ENCODE measurements at places on chromosomes 5 and 9.

GRCh38 chr5:66143473-66144073, 527 bp upstream of the SREK1 start:
- no peak for DNase-seq

DNA sequence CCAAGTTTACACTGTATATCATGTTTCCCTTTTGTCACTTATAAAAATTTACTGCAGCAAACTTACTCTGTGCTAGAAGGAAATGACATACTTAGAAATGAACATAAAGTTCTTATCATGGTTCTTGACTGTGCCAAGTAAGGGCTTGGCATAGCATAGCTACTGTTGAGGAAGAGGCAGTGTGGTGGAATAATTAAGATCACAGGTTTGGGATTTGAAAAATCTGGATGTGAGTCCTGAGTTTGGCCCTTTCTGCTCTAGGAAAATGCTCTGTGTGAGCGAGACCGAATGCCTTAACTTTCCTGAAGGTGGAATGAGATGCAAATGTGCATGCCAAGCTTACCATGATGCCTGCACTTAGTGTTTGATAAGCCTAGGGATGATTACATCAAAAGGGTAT, 99.5 kb downstream of the INSYN2B start:
- DNase-seq: no peak

GRCh38 chr5:88539026-88539425, 270.4 kb upstream of the TMEM161B start:
- DNase-seq: no peak

- no peak for DNase-seq
Observed at GRCh38 chr9:8627976-8628679, 828.5 kb upstream of the DMAC1 start.

DNA sequence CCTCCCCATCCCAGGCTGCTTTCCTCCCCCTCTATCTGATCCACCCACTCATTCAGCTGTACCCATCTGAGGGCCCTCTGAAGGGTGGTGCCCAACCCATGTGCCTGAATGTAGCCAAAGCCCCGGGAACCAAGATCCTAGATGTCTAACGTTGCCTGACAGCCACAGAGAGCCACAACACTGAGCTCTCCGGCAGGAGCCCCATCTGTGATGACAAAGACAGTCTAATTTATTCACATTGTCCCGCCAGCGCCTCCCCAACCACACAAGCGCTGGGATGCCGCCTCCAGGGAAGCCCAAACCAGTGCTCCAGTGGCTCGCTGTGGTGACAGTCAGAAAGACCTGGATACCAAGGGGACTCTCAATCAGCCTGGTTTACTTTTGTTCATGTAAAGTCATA, 8.4 kb downstream of the IGFBPL1 start:
- DNase-seq: no peak

GRCh38 chr5:102802708-102803458, 47.8 kb downstream of the PAM start:
- DNase-seq: no peak

DNA sequence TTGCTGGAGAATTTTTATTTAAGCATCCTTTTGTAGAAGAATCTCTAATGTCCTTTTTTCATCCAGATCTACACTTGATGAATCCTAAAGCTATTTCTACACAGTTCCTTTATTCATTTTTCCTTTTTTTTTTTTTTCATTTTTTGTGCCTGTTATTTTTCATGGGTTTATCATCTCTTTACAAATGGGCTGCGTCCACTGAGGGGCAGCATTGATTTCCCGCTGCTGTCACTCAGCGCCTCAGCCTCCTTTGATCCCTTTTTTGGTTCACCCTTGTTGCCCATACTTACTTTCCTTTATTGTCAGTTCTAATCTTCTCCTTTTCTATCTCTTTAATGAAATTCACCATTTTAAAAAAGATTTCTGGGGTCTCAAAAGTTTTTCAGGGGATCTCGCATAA, 5.7 kb upstream of the MSMP start:
- no peak for DNase-seq

DNA sequence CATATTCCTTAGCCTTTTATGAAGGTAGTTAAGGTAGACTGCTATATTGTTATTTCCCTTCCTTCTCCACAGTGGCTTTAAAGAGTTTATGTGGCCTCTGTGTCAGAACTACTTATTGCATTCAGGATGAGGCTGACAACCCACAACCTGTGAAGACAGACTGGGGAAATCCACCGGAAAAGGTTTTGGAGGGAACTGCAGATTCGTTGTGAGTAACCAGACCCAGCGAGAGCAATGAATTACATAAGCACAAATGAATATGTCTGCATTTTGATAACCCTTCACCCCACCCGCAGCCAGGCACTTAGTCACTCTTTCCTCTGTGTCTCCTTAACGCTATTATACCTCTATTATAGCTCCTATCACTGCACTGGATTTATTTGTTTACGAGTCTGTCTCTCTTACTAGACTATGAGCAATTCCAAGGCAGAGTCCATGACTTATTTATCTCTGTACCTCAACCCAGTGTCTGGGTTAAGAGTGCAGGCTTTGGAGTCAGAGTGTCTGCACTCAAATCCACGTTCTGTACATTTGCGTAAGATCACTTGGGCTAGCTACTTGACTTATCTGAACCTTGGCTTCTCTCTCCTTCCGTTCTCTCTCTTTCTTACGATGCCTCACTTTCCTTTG, 19.2 kb downstream of the KCTD16 start:
- DNase-seq: peak; percentile 67

- no peak for DNase-seq
Observed at GRCh38 chr5:102910240-102911226, 155.4 kb downstream of the PAM start.

DNA sequence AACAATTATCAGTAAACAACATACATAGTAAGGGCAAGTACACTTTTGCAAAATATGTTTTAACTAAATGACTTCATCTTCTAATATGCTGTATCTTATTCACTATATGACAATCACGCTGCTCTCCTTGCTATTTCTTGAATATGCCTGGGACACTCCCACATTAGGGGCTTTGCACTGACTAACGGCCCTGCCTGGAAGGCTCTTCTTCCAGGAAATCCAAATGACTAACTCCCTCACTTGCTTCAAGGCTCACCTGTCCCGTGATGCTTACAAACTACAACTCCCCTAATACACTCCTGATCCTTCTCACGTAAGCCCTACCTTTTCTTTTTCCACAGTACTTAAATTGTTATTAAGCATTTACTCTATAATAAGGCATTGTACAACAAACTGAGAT, 10.6 kb downstream of the ERP44 start:
- no peak for DNase-seq

DNA sequence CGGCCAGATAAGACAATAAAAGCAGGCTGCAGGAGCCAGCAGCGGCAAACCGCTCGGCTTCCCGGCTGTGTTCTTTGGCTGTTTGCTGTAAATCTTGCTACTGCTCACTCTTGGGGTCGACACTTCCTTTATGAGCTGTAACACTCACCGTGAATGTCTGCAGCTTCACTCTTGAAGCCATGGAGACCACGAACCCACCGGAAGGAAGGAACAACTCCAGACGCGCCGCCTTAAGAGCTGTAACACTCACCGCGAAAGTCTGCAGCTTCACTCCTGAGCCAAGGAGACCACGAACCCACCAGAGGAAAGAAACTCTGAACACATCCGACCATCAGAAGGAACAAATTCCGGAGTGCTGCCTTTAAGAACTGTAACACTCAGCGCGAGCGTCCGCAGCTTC, 451.7 kb downstream of the AGTPBP1 start:
- no peak for DNase-seq

- DNase-seq: no peak
Observed at GRCh38 chr5:68834491-68834981, 259.3 kb upstream of the SLC30A5 start.

DNA sequence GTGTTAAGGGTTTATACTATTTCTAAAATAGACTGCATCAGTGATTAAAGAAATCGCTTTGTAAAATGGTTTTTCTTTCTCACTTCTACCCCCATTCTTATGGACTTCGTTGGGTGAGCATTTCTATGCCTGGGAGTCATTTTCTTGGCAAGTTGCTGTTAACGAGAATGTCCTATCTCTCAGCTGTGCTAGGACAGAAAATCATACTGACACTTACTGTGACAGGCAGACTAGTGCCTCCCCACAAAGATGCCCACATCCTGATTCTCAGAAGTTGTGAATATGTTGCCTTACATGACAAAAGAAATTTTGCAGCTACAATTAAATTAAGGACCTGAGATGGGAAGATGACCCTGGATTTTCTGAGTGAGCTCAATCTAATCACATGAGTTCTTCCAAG, 65.1 kb upstream of the NMUR2 start:
- DNase-seq: no peak

- DNase-seq: no peak
Observed at GRCh38 chr9:109705515-109705914, 74.5 kb upstream of the PALM2AKAP2 start.

DNA sequence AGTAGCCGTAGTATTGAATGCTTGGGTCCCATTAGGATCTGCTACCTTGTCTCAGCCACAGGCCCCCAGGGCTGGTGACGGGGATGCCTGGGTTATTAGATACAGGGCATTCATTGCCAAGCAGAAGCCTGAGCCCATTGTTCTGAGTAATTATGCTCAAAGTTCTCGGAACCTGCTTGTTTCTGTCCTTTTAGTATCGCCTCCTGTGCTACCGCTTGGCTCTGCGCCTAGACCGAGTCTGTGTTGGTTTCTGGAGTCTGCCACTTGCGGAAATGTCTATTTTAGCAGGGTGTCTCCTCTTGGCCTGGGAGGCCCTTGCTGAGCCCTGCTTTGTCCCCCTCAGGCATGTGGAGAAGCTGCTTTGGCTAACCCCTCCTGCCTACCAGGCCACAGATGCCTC, 506.1 kb downstream of the BNC2 start:
- no peak for DNase-seq

GRCh38 chr9:92003308-92004044, 53.4 kb upstream of the ROR2 start:
- no peak for DNase-seq

DNA sequence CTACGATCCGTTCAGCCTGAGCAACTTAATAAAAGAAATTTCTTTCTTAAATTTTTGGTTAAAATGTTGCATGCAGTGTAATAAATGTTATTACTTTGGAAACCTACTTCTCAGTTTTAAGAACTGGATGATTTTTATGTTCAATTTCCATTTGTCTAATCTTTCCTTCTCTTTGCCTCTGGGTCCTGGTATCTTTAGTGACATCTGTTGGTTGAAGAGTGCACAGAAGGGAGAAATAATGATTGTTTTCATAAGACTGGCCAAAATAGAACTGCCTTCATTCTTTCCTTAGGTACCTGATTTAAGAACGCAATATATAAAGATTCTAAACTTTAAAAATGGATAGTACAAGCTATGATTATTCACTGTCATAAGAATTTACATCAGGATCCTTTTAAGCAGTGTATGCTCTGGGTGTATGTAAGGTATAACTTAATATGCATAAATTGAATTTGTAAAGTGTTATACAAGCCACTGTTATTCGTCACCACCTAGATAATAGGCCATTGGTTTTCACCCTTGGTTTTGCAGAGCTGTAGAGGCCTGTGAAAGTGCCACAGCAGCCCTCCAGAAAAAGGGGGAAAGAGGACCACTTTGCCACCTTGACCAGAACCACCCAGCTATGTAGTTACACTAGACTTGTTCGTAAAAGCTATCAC, 82.8 kb upstream of the TLX3 start:
- DNase-seq: no peak

DNA sequence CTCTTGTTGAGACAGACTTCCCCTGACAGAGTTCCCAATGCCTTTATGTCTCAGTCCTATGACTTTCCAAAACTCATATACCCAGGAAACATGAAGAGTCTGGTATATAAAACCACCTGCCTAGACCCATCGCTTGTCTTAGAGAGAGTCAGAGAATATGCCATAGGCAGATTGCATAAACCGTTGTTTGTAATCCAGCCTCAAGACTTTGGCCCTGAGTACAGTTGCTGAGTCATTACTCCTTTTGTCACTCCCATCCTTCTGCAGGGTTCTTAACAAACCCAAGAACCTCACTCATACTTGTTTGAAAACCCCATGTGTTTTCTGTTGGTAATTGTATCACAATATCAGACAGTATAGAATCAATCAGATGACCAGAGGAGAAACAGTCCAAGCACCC, 616.3 kb downstream of the SLCO4C1 start:
- no peak for DNase-seq

DNA sequence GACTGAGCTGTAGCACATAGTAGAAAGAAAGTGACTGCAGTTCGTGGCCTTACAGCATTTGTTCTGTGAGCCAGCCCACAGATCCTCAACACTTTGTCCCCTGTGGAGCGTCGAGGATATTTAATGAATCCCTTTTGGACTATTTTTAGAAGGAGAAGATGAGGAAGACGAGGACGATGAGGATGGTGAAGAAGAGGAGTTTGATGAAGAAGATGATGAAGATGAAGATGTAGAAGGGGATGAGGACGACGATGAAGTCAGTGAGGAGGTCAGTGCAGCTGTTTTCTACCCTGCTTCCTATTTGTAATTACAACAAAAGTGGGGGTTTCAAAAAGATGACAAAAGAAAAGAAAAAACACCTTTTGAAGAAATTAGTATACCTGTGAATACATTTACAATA, 28.0 kb downstream of the ANP32B start:
- DNase-seq: no peak

GRCh38 chr9:132414731-132415130, 4.7 kb downstream of the CFAP77 start:
- DNase-seq: no peak

DNA sequence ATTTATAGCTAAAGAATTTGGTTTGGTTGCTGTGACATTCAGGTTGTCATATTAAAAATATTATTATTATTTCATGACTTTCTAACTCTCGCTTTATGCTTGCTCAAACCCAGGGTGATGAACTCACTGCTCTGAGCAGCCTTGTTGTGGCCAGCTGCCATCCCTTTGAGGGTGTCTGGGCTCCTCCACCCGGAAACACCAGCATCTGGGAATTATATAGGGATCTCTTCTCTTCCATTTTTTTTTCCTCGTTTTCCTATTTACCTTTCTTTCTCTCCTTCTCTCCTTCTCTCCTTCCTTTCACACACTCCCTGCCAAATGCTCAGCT, 355.8 kb upstream of the SMARCA2 start:
- no peak for DNase-seq

GRCh38 chr5:115494570-115495289, 49.8 kb downstream of the FEM1C start:
- DNase-seq: no peak

GRCh38 chr9:11792870-11793269, 900.3 kb upstream of the TYRP1 start:
- no peak for DNase-seq

GRCh38 chr9:127098916-127099553, 23.4 kb downstream of the ANGPTL2 start:
- no peak for DNase-seq

- DNase-seq: no peak
Observed at GRCh38 chr5:132364319-132364718, 5.2 kb upstream of the SLC22A5 start.

DNA sequence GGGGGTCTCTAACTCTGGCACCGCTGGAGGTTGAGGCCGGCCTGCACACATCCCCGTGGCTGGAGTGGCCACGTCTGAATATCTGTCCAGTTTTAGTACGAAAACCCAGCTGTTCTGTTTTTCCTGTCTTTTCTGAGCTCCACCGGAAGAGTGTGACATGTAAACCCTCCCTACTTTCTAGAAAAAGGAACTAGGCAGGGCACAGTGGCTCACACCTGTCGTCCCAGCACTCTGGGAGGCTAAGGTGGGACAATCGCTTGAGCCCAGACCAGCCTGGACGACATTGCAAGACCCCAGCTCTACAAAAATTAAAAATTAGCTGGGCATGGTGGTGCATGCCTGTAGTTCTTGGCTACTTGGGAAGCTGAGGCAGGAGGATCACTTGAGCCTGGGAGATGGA, 8.2 kb upstream of the PHYKPL start:
- DNase-seq: no peak

GRCh38 chr9:135555203-135555602, 6.4 kb upstream of the PAEP start:
- no peak for DNase-seq

All from stimulated activated CD4-positive, alpha-beta T cell treated with anti-CD3 and anti-CD28 coated beads, Interleukin-4, amount 100 ng/mL, for 1 hour (primary cell).